ENCODE measurements at places on chromosomes 11 and 22.

DNA sequence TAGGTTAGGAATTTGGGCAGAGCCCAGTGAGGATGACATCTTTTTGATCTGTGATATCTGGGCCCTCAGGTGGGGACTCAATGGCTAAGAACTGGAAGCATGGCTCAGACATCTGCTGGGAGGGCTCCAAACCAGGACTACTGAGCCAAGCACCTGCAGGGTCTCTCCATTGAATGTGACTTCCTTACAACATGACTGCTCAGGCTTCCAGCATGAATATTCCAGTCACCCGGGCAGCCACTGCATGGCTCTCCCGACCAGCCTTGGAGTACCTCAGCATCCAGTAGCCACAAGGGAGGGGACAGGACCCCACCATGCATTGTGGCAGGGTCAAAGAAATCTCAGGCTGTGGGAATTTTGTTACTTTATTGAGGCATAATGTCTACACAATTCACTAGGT, 8.6 kb downstream of the CDC45 start:
- DNase-seq, result no peak

DNA sequence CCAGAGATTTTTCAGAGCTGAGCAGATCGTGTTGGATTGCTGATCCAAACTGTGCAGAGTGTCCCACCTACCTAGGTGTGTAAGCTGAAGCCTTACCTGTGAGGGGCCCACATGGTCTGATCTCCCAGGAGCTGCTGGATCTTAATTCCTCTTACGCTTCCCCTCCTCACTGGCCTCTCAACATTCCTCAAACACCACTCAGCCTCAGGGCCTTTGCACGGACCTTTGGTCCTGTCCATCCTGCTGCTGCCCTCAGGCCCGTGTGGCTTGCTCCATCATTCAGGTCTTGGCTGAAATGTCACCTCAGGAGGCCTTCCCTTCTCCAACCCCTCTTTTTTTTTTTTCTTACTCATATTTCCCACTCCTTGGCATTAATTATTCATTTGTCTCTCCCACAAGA, 21.1 kb upstream of the RAB1B start:
- no peak for DNase-seq

DNA sequence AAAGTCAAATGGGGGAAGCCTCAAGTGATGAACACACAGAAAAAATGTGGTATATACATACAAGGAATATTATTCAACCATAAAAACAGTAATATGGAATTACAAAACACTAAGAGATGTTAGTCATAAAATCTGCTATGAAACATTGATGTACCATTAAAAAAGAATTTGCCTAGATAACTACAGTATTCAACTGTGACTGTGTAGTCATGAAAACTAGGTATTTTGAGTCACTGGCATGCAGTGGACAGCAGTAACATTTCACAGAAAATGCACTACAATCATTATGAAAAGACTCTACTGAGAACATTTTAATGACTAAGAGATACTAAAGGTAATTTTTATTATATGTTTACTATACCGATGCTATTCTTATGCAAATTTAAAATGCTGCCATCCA, 11.7 kb downstream of the ZNF195 start:
- no peak for DNase-seq

- no peak for DNase-seq
These were observed 4.8 kb upstream of the TRIM6 start for GRCh38 chr11:5591613-5592012.

GRCh38 chr22:38942702-38943101, 14.7 kb upstream of the APOBEC3A start:
- DNase-seq, result no peak

- no peak for DNase-seq
These were observed 1.4 kb downstream of the MUS81 start for GRCh38 chr11:65861533-65862183.
